ENCODE measurements at places on chromosomes 3 and 15.

DNA sequence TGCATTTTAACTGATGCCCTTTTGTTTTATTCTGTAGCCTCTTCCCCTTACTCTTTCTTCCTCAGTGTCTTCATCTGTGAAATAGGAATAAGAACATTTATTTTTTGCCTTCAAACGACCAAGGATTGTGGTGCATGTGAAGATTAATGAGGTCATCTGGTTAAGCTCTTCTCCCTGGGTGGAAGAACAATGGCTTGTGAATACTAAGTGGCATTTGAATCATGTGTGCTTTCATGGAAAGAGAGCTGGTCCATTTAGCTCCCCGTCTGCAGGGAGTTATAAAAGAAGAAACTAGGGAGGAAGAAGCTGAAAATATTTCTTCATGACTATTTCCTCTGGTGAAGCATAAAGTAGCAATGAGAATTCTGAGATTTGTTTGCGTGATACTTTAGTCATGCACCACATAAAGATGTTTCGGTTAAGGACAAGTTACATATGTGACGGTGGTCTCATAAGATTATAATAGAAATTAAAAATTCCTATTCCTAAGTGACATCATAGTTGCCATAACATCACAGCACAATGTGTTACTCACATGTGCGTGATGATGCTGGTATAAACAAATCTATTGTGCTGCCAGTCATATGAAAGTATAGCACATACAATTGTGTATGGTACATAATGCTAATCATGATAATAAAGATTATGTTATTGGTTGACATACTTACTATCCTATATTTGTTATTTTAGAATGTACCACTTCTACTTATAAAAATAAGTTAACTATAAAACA lies 374.3 kb downstream of the RBMS3 start:
- no peak for DNase-seq

- no peak for DNase-seq
Measured at GRCh38 chr15:98904544-98904943, 103.0 kb downstream of the PGPEP1L start.

- DNase-seq = no peak
Measured at GRCh38 chr3:121998030-121998580, 23.9 kb downstream of the ILDR1 start.

DNA sequence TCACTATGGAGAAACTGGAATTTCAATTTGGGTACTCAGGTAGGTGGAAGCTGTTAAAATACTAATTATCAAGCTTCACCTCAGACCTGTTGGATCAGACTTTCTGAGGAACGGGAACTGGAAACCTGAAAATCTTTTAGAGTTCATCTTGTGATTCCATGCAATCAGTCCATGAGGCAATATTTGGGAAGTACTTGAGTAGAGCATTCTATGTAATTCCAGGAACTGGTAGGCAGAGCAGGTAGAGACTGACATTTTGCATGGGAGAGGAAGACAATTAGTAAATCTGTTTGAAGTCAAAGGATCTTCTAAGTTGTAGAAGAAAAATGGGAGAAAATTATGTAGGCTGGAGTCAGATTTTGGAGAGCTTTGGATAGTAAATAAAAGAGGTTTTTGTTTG lies 43.1 kb downstream of the FGF7 start:
- no peak for DNase-seq

DNA sequence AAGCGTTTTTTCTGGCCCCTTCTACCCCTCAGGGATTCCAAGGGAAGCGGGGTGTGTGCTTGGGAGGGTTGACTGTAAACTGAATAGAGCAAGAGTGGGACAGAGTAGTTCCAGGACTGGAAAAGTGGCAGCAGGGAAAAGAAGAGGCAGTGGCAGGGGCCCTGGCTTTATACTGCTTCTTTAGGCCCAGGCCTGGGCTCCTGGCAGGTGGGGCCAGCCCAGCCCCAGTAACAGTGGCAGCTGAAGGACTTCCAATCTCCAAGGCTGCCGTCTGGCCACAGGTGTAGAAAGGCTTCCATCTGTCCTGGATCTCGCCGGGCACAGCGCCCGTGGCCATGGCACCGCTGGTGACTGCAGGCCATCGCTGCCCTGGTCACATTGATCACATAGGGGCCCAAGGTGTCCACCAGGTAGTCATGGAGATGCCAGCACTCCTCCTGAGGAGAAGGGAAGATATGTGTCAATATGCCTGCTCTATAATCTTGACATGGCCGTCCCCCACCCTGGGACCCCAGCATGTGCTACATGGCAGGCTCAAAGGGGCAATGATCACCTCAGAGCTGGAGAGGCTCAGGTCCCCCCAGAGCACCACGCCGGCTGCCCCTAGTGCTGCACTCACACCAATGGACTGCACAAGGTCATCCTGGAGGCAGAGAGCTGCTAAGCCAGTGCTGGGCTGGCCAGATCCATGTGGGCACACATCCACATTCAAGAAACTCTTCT lies 1.0 kb upstream of the IFRD2 start:
- DNase-seq = peak; percentile 47

GRCh38 chr15:52006702-52007340 lies 12.2 kb upstream of the MAPK6 start:
- DNase-seq = no peak

DNA sequence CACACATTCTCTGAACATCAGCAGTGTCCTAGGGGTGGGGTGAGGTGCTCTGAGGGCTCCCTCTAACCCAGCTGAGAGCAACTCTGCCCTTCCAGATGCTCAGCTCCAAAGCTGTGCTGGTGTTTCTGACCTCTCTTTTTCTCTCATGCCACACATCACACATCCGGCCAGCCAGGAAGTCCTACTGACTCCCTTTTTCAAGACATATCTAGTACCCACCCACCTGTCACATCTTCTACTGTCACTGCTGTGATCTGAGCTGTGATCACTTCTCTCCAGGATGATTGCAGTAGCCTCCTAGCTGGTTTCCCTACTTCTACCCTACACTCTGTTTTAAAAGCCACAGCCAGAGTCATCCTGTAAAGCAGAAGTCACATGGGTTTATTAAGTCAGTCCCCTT lies 30.2 kb upstream of the MASP1 start:
- no peak for DNase-seq

GRCh38 chr15:78222745-78223395 lies 11.5 kb downstream of the ACSBG1 start:
- no peak for DNase-seq

GRCh38 chr3:24043168-24043567 lies 98.1 kb downstream of the NR1D2 start:
- no peak for DNase-seq

DNA sequence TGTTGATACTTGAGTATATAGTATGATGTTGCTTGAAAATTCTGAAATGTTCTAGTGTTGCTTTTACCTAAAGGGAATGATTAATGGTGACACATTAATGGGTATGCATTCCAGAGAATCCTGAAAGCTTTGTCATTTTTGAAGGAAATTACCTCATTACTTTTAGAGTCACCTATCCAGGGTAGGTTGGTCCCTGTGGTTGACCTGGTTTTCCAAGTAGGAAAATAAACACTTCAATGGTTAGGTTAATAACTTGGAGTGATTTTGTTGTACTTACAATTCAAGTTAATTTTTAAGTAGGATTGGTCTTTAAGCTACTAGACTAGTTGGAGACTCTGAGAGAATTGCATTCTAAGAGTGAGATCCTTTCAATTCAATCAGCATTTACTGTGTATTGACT lies 31.0 kb downstream of the MITF start:
- no peak for DNase-seq

DNA sequence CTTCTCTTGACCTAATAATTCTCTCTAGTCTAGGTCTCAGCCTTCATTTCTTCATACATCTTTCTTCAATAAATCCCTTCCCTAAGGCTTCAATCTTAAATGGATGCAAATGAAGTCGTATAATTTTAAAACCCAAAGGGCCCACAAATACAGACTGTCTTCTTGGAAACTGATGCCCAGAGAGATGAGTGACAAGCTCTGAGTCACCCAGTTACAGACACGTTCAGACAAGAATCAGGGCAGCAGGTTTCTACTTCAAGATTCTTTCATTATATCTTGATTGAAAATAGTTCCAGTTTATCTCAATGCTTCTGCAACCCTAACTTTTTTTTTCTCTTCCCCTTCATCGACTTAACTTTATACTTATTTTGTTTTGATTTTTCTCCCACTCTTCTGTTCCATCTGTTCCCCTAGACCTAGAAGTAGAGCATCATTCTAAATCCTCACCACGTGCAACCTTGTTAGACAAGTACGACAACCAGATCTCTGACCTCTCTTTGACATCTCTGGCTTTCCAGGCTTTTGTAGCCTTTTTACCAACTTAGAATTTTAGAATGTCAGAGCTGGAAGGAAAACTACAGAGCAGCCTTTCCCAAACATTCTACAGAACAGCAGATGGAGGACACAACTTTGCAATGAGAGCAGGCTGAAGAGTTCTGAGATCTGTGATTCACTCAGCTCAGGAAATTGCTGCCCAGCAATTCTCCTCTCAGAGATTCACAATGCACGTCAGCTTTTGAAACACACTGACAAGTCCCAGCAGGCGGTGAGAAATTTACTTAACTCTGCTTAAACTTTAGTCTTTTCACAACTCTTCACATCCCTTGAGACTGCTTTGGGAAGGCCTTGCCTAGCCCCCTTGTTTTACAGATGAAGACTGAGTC lies 25.3 kb downstream of the NCEH1 start:
- no peak for DNase-seq
